Chondrocyte (in vitro differentiated cells): ENCODE measurements at places on chromosomes 12 and 14. TPM values are rescaled to one million over a fixed set of nuclear protein-coding genes. Genes with fewer than 3 reads are reported as not detected.

Gene GPRC5A
- total RNA-seq, result 8.1 to 13.1 TPM (median 10.5 TPM) in 3 replicates

Gene PLBD1
- total RNA-seq, result 2.4 to 5.5 TPM (median 4.1 TPM) in 3 replicates

GRCh38 chr14:103974575-103974974 lies 32.2 kb upstream of the RD3L start:
- no peak for DNase-seq

GRCh38 chr12:53613821-53614220 lies 12.4 kb downstream of the ATF7 start:
- no peak for DNase-seq

DNA sequence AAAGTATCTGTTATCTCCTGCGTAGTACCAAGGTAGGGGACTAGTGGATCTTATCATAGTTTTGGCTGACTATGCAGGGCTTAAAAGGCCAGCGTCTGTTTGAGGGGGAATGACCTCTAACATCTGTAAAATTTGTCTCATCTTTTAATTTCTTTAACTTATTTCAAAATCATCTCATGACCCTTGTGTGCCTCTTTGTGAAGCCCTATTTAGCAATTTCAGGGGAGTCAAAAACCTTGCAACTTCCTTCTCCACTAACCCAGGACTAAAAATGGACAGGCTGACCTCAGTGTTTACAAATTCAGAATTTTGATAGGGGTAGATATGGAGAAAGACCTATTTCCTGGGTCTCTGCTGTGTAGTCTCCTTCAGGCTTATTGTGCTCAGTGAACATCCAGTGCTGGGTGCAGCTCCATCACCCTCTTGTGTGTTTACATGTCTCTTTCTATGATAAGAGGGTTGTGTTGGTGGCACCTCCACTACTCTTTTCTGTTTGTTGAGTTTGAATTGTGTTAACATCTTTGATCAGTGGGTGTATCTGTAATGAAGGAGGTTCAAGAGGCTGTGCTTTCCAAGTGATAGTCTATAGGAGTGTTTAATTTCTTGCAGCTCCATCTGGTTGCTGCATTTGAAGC lies 14.3 kb downstream of the NECAP1 start:
- DNase-seq, result no peak

DNA sequence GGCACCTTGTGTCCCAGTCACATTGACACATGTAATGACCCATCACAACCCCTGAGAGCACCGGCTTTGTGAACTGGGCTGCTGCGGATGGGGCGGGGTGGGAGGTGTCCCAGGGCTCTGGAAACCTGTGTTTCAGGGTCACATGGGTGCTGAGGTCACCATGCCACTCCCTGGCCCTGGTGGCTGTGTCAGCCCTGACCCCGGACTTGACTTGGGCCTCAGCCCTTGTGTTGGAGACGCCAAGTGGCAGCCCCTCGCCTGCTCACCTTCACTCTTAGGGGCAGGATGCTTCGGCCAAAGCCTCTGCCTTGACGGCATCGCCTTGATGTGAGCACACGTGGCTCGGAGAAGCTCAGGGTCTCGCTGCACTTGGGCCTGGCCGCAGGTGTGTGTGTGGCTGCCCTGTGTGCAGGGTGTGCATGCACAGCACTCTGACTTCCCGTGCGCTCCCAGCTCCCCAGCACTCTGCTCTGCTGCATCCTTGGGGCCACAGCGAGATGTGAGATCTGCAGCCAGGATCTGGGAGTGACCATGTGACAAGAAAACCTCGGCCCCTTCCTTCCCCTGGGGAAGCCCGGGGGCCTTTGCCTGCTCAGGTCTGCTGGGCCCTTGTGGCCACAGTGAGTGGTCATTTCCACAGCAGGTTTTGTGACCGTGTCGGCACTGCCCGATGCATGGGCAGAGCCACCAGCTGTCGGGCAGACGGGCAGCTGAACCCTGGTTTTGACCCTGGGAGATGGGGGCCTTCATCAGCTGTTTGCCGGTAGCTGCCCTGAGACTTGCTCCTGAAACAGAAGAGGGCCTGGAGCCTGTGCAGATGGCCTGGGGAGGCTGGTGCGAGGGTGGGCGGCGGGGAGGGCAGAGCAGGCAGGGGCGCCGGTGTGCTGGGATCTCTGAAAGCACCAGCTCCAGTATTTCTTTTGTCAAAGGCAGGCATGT lies 167.4 kb downstream of the KIF26A start:
- peak; percentile 72 for DNase-seq

Gene SAMD4A
- 53.3 to 59.3 TPM (median 57.0 TPM) in 3 replicates for total RNA-seq

- no peak for DNase-seq
Measured at GRCh38 chr14:23015618-23016017, 5.7 kb upstream of the C14orf93 start.

Gene FGF6
- total RNA-seq, result not detected in 3 replicates

- DNase-seq, result no peak
Measured at GRCh38 chr14:68395604-68396003, 397.3 kb downstream of the ZFP36L1 start.
